ENCODE measurements at places on chromosomes 1 and 21. TPM values are rescaled to one million over a fixed set of nuclear protein-coding genes. Genes with fewer than 3 reads are reported as not detected.

DNA sequence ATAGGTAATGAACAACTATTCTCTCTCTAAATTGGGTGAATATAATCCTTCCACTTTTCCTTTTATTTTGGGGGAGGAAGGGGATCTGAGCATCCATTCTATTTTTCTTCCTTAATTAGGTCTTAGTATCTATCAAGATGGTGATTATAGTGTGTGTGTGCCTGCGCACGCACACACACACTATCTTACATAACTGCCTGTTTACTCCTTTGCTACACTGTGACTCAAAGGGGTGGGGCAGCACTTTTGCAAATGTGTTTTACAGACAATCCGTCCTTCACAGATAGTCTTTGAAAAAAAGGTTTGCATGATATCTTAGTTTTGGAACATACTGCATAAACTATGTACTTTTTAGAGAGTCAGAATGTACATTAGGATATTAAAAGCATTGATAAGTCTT, 191.5 kb downstream of the SDCCAG8 start:
- H3K36me3 ChIP-seq = no peaks in the 10 kb centered on the region
- H3K27me3 ChIP-seq = no peaks in the 10 kb centered on the region
- H3K4me1 ChIP-seq = peaks cover 12% of the 10 kb centered on the region
- no peak for DNase-seq
- peak overlapping the region; percentile 49 for H3K27ac ChIP-seq

GRCh38 chr1:184152974-184153373, 101.4 kb downstream of the TSEN15 start:
- peak overlapping the region; percentile 37 for H3K4me3 ChIP-seq
- no peaks in the 10 kb centered on the region for H3K4me1 ChIP-seq
- DNase-seq = no peak
- H3K27ac ChIP-seq = peak overlapping the region; percentile 75
- H3K27me3 ChIP-seq = no peaks in the 10 kb centered on the region

DNA sequence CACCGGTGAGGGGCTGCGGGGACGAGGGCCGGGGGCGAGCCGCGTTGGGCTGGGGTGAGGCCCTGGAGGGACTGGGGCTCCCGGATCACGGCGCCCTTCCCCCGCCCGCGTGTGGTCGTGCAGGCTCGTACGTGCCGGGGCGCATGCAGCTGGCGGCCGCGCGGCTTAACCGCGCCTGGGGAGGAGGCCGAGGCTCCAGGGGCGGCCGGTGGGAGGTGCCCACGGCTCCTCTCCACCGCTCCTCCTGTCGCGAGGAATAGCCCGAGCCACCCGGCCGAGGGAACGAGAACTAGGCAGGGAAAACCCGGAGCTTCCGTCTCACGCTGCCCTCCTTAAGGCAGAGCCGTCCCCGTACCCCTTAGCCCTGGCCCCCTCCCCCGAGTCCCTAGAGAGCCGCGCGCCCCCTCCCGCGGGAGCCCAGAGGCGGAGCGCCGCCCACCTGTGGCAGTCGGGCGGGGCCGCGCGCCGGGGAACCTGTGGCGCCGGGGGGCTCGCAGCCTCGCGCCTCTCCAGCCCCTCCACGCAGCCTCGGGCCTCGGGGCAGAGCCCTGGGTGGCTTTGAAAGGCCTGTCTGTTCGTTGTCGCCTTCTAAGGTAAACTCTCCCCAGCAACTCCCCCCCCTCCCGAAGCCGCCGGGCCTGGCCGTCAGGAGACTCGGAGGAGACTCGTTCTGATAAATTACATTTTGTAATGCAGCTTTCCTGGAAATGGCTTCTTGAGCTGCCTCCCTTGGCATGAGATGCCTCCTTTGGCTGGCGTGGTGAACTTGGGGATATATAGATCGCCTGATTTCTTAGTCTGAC, 746 bp downstream of the AK4 start:
- H3K36me3 ChIP-seq = no peaks in the 10 kb centered on the region
- peak overlapping the region; percentile 52 for H3K4me3 ChIP-seq
- H3K27me3 ChIP-seq = no peaks in the 10 kb centered on the region

DNA sequence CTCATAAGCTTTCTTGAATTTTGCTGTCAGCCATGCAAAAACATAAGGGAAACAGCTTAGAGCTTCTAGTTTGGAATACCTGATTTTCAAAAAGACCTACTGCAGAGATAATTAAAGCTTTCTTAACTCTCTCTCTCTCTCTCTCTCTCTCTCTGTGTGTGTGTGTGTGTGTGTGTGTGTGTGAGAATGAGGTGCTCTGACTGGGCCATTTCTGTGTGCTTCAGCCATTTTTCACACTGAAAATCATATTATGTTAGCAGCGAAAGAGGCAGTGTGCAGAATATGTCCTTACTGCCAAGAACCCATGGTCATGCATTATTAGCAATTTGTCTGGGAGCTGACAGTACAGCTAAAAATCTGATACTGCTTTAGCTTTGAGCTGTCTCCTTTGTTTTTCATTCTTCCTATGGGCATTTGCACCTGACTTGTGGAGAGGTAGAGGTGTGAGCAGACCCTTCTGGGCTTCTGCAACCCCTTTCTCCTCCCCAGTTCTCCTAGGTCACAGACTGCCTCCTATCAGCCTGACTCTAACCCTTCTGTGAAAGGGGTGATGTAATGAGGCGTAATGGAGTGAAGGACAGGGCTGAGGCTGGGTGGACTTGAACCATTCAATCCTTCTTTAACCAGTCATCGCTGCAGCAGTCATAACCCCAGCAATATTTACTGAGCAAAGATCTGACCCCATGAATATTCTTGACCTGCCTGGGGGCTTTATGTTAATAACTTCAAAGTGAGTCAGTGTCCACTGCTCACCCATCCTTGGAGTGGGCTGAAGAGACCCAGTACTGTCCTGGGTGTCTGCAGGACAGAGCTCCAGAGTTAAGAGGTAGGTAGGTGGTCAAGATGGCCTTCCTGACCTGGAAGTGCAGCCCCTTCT, 61.2 kb downstream of the SYT6 start:
- no peaks in the 10 kb centered on the region for H3K36me3 ChIP-seq
- H3K27me3 ChIP-seq = no peaks in the 10 kb centered on the region
- no peak overlapping the region for H3K4me3 ChIP-seq
- DNase-seq = no peak
- peaks cover 10% of the 10 kb centered on the region for H3K4me1 ChIP-seq

The RGS16 gene
- total RNA-seq = 1.1 TPM

The NOTCH2 gene
- 74.6 TPM for total RNA-seq

All from esophagus squamous epithelium (tissue), 5 donors.